ENCODE measurements at places on chromosomes 6 and 20. TPM values are rescaled to one million over a fixed set of nuclear protein-coding genes. Genes with fewer than 3 reads are reported as not detected.

- DNase-seq = no peak
Observed at GRCh38 chr6:151494235-151494935, 568 bp downstream of the CCDC170 start.

GRCh38 chr6:145406783-145407182 lies 328.5 kb downstream of the EPM2A start:
- DNase-seq = no peak

GRCh38 chr20:63767456-63767855 lies 27.9 kb downstream of the SLC2A4RG start:
- DNase-seq = no peak

- no peak for DNase-seq
Observed at GRCh38 chr20:8097307-8097706, 34.8 kb upstream of the PLCB1 start.

DNA sequence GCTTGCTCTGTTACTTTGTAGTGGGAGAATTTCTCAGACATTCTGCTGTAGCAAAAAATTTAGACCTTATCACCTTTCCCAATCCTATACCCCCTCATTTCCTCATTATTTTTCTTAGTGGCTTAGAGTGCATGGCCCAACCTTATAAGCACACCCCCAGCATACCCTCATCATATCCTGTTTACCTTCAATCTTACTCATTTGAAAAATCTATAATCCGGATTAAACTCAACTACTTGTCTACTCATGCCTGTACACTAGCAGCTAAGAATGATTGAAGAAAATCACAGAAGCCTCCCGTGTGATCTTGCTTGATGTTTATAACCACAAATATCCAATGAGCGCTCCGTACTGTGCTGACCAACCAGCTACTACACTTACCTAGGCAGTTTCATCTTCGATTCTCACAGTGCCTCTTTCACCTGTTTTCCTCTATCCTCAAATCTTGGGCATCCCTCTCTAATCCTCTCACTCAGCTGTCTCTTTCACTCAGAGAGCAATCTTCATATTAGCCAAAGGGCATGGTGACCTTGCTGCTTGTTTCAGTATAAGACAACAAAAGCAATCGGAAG lies 36.6 kb downstream of the AIG1 start:
- no peak for DNase-seq

- DNase-seq = no peak
Observed at GRCh38 chr20:38158701-38159351, 6.2 kb downstream of the TGM2 start.

PRND gene
- total RNA-seq = not detected

PACRG gene
- 0.29 TPM for total RNA-seq

DNA sequence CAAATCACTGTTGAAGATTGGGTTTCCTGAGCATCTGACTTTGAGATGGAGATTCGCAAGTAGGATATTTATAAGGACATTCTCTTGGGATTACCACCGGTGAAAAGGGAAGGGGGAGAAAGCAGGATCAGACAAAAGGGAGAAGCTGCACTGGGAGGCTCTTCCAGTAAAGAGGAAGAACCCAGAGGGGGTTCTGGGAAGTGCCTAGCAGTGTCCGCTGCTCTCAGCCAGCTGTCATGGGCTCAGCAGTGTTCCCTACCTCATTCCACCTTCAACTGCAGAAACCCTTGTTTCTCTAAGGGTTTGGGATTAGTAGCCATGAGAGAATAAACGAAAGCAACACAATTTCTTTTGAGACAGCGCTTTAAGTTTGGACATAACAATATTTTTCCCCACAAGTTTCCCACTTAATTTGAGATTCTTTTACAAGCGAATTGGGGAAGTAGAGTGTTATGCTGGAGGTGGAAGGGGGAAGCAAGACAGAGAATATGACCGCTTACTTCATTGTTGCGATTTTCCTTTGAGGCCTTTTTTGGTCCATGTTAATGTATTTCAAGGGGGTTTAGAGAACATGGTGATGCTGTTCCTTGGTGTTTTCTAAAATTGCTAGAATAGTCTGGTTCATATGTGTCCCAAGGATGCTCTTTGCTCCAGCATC lies 154.5 kb upstream of the SCGN start:
- no peak for DNase-seq

HLA-DMA gene
- total RNA-seq = 2.0 TPM

DNA sequence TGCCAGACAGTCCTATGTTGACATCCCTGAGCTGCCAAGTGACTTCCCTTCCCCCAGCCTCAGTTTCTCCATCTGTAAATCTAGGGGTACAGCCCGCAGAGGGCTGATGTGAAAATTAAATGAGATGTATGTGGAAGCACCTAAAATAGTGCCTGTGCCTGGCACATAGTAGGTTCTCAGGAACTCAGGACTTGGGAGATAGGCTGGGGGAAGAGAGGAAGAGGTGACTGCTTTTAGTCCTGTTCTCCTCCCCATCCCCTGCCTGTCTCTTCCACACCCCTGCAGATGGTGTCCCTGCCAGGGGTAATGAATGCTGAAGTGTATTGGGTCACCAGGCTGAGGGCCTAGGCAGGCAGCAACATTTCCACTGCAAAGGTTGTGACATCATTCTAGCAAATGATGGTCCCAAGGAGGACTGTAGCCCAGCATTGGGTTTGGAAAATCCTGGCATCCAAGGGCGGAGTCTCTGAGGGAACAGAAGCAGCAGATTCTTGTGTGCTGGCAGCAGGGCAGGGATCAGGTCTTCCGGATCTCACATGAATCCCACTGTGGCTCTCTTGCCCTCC lies 1.8 kb downstream of the SNPH start:
- no peak for DNase-seq

- DNase-seq = no peak
Observed at GRCh38 chr6:6747371-6747770, 158.9 kb downstream of the LY86 start.

TRIM40 gene
- total RNA-seq = not detected

DNA sequence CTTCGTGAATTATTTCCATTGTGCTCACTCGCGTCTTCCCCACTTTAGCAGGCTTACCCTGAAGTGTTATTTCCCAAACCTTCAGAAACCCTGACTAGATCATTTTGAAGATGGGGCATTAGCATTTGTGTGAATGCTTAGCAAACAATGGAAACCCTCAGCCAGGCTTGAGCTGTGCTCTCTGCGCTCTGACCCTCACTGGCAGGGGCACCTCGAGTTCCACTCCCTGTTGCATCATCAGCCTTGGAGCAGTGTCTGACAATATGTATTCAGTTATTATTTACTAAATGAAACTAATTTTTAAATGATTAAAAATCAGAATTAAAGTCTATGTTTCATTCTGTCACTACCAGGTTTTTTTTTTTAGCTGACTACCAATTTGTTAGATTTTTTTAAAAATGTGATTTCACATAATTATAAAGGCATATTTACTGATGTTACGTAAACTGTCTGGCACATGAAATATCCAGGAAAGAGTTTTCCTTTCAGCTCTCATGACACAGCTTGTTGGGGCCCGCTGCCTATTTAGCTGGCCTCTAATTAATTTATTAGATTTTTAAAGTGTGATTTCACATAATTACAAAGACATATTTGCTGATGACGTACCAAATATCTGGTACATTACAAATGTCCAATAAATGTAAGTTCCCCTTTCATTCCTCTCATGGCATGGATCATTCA lies 155.2 kb downstream of the PACRG start:
- no peak for DNase-seq

EGFL8 gene
- 3.1 TPM for total RNA-seq

DNA sequence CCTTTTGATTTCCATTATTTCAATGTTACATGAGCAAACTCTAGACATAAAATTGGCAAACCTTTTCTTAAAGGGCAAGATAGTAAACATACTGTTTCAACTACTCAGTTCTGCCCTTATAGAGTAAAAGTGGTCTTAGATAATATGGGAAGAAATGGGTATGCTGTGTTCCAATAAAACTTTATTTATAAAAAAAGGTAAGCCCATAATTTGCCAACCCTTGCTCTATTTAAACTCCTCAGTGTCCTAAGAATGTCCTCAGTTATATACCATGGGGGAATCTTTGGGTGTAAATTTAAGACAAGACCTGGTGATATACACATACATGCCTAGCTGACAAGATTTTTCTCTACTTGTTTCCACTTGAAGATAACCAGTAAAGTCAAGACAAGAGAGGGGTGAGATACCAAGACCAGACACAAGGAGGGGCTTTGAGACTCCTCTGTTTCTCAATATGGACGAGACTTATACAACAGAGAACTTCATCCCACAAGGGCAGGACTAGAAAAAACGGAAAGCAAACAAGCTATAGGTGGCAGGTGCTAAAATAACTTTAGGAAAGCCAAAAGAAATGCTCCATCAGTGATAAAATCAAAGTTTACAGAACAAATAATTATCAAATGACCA lies 10.5 kb downstream of the SNX3 start:
- DNase-seq = no peak

- DNase-seq = no peak
Observed at GRCh38 chr20:34368547-34368946, 5.5 kb downstream of the ITCH start.

- DNase-seq = no peak
Observed at GRCh38 chr20:49846206-49846807, 33.7 kb downstream of the SLC9A8 start.

- DNase-seq = no peak
Observed at GRCh38 chr6:1851681-1852456, 242.2 kb downstream of the FOXC1 start.

DNA sequence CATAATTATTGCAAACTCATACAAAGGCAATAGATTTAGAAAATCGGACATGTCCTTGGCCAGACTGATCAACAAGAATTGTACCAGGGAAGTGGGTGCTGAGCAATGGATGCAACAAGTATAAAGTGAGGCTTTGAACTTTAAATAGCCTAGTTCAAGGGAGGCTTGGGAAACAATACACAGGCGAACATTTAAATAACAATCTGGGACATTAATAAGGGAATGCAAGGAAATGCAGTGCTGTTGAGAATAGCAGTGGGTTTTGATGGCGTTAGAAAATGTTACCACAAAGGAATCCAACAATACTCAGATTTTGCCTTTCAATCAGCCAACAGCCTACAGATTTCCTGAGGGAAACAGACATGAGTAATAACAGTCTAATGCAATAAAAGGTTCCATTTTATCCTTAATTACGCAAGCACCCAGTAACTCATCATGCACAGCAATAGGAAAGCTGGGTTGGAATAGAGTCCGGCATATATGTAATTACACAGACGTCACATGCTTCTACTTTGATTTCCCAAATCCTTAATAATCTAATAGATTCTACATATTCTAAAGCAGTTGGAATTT lies 134.6 kb downstream of the PHACTR1 start:
- no peak for DNase-seq

DNA sequence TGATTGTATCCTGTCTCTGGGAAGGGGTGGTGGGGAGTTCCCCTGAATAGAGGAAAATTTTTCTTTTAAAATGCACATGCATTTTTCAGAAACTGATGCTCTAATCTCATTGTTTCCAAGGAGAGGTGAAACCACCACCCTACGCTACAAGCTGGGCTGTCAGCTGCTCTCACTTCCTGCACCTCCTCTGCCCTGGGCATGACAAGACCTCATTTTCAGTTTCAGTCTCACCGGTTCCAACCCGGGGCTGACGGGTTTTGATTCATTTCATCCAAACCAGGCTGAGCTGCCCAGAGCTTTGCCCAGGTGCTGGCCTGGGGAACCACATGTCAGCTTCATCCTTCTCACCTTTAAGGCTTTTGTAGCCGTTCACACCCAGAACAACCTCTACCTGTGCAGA lies 99.7 kb downstream of the EYA2 start:
- no peak for DNase-seq

STMND1 gene
- 0.14 TPM for total RNA-seq

GRCh38 chr6:165227644-165228329 lies 81.6 kb downstream of the C6orf118 start:
- DNase-seq = peak; percentile 56

DNA sequence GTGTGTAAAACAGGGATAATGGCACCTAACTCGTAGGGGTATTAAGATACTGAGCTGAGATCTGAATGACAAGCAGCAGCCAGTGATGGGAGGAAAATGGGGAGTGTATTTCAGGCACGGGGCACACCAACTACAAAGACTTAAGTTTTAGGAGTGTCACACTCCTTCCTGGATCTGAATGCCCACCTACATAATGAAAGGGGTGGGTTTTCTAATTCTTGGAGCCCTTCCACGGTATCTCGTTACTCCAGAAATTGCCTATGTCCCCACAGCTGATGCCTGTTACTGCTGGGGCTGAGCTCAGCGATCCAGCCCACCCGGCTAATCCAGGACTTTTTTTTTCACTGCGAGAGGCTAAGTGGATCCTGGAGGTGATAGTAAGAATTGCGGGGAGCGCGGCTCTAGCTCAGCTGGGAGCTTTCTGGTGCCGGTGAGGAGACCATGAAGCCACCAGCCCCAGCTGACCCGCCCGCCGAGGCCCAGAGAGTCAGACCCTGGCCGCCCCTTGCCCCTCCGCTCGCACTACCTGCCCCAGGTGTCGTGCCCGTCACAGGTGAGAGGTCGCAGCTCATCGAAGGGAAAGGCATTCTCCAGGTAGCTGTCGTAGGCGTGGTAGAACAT lies 727 bp downstream of the EDEM2 start:
- DNase-seq = no peak

- no peak for DNase-seq
Observed at GRCh38 chr6:56656466-56656865, 13.8 kb upstream of the DST start.

DNA sequence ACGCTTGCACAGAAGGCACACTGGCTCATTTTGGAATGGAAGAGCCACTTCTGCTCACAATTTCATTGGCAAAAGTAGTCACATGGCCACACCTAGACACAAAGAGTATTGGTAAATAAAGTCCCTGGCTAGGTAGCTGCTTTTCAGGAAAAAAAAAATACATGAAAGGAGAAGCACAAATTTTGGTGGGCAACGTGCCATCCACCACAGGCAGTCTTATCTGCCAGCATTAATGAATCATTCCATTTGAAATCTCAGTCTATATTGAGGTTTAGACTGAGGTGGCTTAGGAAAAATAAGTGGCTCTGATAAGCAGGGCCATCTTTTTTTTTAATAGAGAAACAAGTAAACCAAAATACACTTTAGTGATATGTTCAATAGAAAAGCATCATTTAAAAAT lies 44.3 kb downstream of the ADGRB3 start:
- DNase-seq = no peak

- DNase-seq = no peak
Observed at GRCh38 chr6:11363881-11364576, 131.6 kb upstream of the NEDD9 start.

DNA sequence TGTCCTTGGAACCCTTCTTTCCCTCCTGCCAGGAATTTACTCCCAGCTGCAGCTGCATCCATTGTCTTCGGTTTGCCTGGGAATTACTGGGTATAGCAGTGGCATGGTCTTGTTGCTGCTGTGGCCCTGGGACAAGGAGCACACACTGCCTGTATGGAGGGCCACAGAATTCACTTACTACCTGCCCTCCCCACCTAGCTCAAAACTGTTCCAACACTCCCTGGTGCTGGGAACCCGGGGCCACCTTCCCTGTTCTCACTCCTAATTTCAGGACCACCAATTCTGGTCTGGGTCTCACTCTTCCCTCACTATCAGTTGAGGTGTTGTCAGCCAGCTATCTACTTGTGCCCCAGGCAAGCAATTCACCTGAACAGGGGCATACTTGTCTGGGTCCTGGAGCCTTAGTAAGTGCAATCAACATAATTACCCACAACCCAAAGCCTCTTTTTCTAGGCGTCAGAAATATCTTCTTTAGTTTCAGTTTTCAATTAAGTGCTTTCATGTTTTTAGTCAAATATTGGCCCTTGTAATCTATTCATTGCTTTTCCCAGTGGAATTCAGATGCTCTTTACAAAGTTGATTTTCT lies 47.2 kb downstream of the METTL24 start:
- no peak for DNase-seq

GSTA2 gene
- not detected for total RNA-seq

- no peak for DNase-seq
Observed at GRCh38 chr6:20755631-20756030, 221.4 kb downstream of the CDKAL1 start.

- no peak for DNase-seq
Observed at GRCh38 chr6:136922685-136923006, 545 bp downstream of the SLC35D3 start.

- peak; percentile 41 for DNase-seq
Observed at GRCh38 chr6:2157441-2158127, 87.8 kb downstream of the GMDS start.
